SK-N-SH (cell line): ENCODE measurements at places on chromosomes 12 and 14.
A peak's percentile ranks its signal among the peaks of the same experiment; 100 is the strongest.

DNA sequence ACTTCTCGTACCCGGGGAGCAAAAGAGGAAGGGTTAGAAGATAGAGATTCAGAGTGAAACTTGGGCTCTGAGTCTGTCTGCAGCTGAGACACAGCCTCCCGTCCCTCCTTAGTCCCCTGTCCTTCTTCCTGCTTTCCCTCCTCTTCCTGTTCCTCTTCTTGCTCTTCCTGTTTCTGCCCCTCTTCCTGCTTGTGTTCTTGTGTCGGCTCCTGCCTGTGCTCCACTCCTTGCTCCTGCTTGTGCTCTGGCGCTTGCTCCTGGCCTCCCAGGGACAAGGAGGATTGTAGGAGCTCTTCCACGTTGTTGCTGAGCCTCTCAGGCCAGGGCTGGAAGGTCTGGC, 3.0 kb downstream of the ACRBP start:
- DNase-seq, result peak; percentile 11
- no peaks in the 10 kb centered on the region for H3K27me3 ChIP-seq
- H3K4me3 ChIP-seq, result no peak overlapping the region
- no peak overlapping the region for H3K27ac ChIP-seq

DNA sequence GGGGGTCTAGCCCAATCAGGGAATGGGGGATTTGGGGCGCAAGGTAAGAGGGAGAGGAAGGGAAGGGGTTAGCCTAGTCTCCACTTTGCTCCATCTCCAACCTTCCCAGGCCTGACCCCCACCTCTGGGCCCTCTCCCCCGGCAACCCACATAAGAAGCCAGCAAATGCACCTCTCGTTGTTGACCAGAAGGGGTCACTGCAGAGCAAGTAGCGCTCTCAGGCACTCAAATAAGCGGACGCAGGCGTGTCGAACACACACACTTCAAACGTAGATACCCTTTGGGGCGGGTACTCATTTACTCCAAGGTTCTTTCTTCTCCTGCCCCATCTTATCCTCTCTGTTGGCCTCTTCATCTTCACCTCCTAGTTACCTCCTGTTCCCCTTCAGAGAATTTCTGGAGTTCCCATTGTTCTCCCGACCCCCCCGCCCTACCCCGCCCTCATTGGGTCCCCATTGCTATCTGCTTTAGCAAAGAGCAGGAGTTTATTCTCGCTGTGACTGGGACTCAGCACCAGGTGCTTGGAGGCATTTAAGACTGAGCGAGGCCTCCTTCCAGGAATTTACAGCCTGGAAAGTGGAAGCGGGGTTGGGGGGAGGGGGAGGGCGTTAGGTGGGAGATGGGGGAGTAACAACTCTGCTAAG, 1.5 kb upstream of the SRRM4 start:
- peak; percentile 73 for DNase-seq
- H3K27me3 ChIP-seq, result no peaks in the 10 kb centered on the region
- H3K36me3 ChIP-seq, result no peaks in the 10 kb centered on the region
- peak overlapping the region; percentile 89 for H3K27ac ChIP-seq
- H3K4me1 ChIP-seq, result peaks cover 8% of the 10 kb centered on the region; the same call in 1 of the 2 replicates

DNA sequence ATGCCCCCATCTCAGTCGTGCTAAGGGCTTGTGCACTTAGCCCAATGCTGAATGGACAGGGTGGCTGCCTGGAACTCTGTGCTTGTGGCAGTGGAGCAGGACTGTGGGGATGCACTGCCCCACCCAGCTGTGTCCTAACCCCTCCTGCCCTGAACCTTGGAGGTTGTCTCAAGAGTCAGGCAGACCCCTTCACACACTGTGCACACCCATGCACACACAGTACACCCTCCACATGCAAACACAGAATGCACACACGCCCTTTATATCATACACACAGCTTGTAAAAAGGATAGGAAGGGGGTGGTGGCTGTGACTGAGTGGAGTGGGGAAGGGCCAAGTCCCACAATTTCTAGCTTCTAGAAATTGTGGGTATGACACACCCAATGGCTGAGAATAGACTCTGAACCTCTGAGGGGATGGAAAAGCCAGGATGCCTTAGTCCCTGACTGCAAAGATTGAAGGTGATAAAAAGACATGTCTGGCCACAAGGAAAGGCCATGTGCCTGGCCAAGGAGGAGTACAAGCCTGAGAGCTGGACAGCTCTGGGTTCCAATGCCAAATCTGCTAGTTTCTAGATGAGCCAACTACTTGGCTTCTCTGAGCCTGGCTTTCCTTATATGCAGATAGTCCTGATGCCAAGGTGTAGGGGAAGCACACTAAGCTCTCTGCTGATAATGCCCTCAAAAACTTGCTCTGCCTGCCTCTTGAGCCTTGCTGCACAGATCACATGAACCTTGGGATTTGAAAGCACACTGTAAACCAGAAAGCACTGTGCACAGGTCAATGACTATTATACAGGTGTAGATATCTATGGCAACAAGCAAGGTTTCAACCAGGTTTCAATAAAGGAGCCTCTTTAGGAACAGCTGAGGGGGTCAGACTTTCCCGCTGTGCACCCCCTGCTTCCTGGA, 8.4 kb downstream of the KRT8 start:
- H3K27me3 ChIP-seq, result no peaks in the 10 kb centered on the region
- H3K4me1 ChIP-seq, result no peaks in the 10 kb centered on the region
- no peak overlapping the region for H3K4me3 ChIP-seq
- H3K27ac ChIP-seq, result no peak overlapping the region

DNA sequence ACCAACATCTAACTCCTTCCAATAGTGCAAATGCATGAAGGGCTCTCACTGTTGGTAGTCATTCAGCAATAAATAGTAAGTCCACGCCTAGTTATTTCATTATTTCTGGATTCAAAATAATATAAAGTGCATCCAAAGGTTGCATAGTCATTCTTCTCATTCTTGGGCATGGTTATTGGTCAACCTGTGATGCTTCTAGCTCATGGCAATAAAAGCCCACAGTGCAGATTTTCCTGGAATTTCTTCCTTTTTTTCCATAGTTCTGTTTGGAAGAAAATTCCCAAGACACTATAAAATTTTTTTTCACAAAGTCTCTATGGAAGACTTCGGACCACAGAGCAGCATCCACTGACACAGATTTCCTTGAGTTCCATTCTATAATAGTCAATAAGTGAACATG, 7.6 kb downstream of the CD69 start:
- no peak overlapping the region for H3K27ac ChIP-seq
- no peaks in the 10 kb centered on the region; the same call in 1 of the 2 replicates for H3K4me1 ChIP-seq

GRCh38 chr12:131836714-131837397, 8.7 kb downstream of the MMP17 start:
- H3K4me1 ChIP-seq, result peaks cover 19% of the 10 kb centered on the region; the same call in 1 of the 2 replicates
- H3K4me3 ChIP-seq, result no peak overlapping the region
- no peak for DNase-seq
- H3K36me3 ChIP-seq, result no peaks in the 10 kb centered on the region; the same call in 1 of the 2 replicates
- no peaks in the 10 kb centered on the region for H3K27me3 ChIP-seq

- no peaks in the 10 kb centered on the region for H3K4me1 ChIP-seq
- H3K27ac ChIP-seq, result no peak overlapping the region
- no peak overlapping the region for H3K4me3 ChIP-seq
- no peaks in the 10 kb centered on the region for H3K36me3 ChIP-seq
- no peaks in the 10 kb centered on the region for H3K27me3 ChIP-seq
Measured at GRCh38 chr12:12305568-12306300, 38.9 kb upstream of the LRP6 start.

DNA sequence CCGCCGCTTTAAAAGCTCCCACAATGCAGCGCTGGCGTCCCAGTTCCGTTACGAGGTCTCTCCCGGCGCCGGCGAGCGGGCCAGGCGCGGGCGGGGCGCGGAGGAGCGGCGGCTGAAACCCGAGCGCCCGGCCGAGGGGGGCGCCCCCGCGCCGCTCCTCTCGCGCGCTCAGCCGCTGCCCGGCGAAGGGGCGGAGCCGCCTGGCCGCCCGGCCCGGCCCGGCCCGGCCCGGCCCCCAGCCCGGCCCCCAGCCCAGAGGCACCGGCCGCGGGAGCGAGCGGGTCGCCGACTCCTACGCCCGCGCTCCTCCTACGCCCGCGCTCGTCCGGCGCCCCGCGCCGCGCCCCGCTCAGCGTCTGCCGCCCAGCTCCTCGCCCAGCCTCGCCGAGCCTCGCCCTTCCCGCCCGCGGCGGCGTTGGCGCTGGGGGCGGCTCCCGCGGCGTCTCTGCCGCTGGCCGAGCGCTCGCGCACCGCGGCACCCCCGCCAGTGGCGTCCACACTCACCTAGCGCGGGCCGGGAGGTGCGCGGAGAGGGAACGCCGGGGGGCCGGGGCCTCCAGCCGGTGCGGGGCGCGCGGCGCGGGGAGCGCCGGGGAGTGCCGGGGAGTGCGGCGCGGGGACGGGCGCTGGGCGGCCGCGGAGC, at the start of gene RASSF8:
Gene RASSF8 (plus strand): TSS at position 255 of the 643 bp plus-strand sequence. CDS start 96,662 bp downstream, outside the sequence.
- H3K4me3 ChIP-seq, result peak within 1 kb of the TSS; percentile 89
- peak within 1 kb of the TSS; percentile 99 for H3K27ac ChIP-seq
- H3K36me3 ChIP-seq, result peaks cover 11% of the 10 kb centered on the region
- H3K4me1 ChIP-seq, result peaks cover 24% of the 10 kb centered on the region
- no peaks in the 10 kb centered on the region for H3K27me3 ChIP-seq
- DNase-seq, result peak; percentile 94

GRCh38 chr12:52006726-52007157, at the start of gene TAMALIN:
Gene TAMALIN, plus strand, starts transcription at chr12:52006946. Its CDS starts 74 bp downstream, at chr12:52007020.
- peaks cover 32% of the 10 kb centered on the region for H3K4me1 ChIP-seq
- DNase-seq, result peak; percentile 97
- no peak within 1 kb of the TSS for H3K27ac ChIP-seq
- no peaks in the 10 kb centered on the region for H3K27me3 ChIP-seq
- H3K36me3 ChIP-seq, result no peaks in the 10 kb centered on the region

- peaks cover 53% of the 10 kb centered on the region; the same call in 1 of the 2 replicates for H3K4me1 ChIP-seq
- H3K36me3 ChIP-seq, result no peaks in the 10 kb centered on the region
- H3K27me3 ChIP-seq, result no peaks in the 10 kb centered on the region
Measured at GRCh38 chr14:91245029-91245428, 525 bp upstream of the GPR68 start.

- H3K36me3 ChIP-seq, result no peaks in the 10 kb centered on the region
- H3K4me3 ChIP-seq, result no peak overlapping the region
- no peaks in the 10 kb centered on the region; the same call in 1 of the 2 replicates for H3K4me1 ChIP-seq
- no peak overlapping the region for H3K27ac ChIP-seq
Measured at GRCh38 chr12:31868965-31869364, 90.2 kb upstream of the RESF1 start.

- H3K4me1 ChIP-seq, result peaks cover 9% of the 10 kb centered on the region
- DNase-seq, result no peak
- no peaks in the 10 kb centered on the region for H3K27me3 ChIP-seq
Measured at GRCh38 chr12:19547271-19547671, 108.0 kb downstream of the AEBP2 start.

- no peaks in the 10 kb centered on the region for H3K27me3 ChIP-seq
- DNase-seq, result no peak
- H3K27ac ChIP-seq, result no peak overlapping the region
- H3K36me3 ChIP-seq, result no peaks in the 10 kb centered on the region
- no peaks in the 10 kb centered on the region for H3K4me1 ChIP-seq
Measured at GRCh38 chr14:86311151-86311550, 781.2 kb downstream of the FLRT2 start.

- peak; percentile 59 for DNase-seq
- no peak overlapping the region for H3K4me3 ChIP-seq
- no peaks in the 10 kb centered on the region for H3K27me3 ChIP-seq
- peak overlapping the region; percentile 84 for H3K27ac ChIP-seq
- no peaks in the 10 kb centered on the region for H3K4me1 ChIP-seq
Measured at GRCh38 chr12:51910691-51911090, 3.4 kb downstream of the ACVRL1 start.

DNA sequence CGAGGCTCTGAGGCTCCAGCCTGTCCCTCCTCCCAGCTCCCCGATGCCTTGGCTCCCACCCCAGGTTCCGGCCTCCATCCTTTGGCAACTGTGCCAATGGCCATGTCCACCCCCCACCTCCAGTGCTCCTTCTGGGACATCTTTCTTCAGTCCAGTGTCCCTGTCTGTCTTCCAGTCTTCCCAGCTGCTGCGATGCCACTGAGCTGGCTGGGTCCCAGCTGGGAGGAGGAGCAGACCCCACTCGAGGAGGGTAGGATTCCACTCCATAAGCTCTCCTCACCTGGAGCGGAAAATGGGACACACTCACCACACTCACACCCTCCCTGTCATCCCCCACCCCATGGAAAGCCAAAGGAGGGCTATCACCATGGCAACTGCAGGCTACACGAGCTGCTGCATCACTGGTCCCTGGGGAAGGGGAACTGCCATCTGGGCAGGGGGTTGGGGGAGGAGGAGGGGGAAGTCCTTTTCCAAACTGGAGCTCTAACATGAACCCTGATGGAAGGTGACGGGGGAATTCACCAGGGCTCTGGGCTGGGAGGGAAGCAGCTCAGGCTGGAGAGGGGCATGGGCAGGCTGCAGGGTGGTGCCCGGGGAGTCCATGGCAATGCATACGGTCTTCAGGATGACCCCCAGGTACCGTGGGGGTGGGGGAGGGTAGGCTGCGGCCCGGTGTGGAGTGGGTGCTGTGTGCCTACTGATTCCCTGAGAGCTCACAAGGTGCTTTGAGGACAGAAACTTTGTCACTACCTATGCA, 94.3 kb downstream of the LRRC74A start:
- H3K36me3 ChIP-seq, result no peaks in the 10 kb centered on the region
- H3K4me1 ChIP-seq, result peaks cover 85% of the 10 kb centered on the region
- 0 out of 2 replicates have a peak overlapping the region, but pooled peaks have one; percentile 47 for H3K4me3 ChIP-seq
- peak overlapping the region; percentile 100 for H3K27ac ChIP-seq
- peak; percentile 69 for DNase-seq

GRCh38 chr14:22176957-22177356, 412.1 kb downstream of the DAD1 start:
- H3K27ac ChIP-seq, result no peak overlapping the region
- DNase-seq, result no peak
- no peaks in the 10 kb centered on the region for H3K36me3 ChIP-seq
- H3K4me3 ChIP-seq, result no peak overlapping the region
- H3K4me1 ChIP-seq, result no peaks in the 10 kb centered on the region

DNA sequence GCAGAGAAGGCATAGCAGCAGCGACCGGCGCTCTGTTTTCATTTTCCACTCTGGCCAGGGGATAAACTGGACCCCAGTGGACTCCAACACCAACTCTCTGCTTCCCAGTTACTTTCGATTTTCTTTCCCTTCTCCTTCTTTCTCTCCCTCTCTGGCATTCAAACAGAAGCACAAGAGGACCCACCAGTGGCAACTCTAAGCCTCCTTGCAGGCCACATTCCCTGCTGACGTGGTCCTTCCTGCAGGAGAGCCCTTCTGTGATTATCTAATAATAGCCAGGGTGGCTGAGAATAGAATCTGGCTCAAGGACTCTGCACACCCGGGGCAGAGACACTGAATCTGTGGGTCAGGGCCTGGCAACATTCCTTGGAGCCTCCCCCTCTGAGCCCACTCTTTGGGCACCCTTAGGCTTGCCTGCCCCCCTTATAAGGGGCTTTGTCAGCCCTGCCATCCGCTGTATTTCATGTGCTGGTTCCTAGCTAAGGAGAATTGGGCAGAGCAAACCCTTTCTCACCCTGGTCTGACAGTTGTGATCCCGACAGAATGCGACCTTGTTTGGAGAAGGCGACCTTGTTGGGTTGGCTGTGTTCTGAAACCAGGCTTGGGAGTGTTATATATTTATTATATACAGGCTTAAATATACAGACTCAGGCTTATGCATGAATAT, 8.2 kb upstream of the HOXC6 start:
- no peaks in the 10 kb centered on the region for H3K27me3 ChIP-seq
- H3K36me3 ChIP-seq, result no peaks in the 10 kb centered on the region
- 0 out of 2 replicates have a peak, but pooled peaks cover 7% of the 10 kb centered on the region for H3K4me1 ChIP-seq
- peak overlapping the region; percentile 29 for H3K27ac ChIP-seq
